ENCODE measurements at places on chromosomes 4 and X. TPM values are rescaled to one million over a fixed set of nuclear protein-coding genes. Genes with fewer than 3 reads are reported as not detected.

The SPOCK3 gene
- polyA plus RNA-seq, result 0.11 TPM

DNA sequence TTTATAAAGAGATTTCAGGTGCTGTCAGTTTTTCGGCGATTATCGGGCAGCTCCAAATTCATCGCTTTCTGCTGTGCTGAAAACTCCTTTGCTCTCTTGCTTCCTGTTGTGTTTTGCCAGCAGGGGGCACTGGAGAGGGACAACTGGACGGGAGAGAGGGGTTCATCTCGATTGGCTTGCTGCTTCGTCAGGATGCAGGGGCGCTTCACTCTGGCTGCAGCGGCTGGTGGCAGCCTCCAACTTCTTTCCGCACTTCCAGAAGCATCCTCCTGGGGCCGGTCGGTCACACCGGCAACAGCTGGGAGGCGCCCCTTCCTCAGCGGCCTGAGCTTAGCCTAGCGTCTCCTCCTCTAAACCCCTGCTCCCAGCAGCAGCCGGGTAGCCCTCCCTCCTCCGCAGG lies 29.5 kb downstream of the MSL3 start:
- DNase-seq, result peak; percentile 77

- no peak for DNase-seq
Measured at GRCh38 chr4:139736274-139736660, 70.6 kb downstream of the MGST2 start.

DNA sequence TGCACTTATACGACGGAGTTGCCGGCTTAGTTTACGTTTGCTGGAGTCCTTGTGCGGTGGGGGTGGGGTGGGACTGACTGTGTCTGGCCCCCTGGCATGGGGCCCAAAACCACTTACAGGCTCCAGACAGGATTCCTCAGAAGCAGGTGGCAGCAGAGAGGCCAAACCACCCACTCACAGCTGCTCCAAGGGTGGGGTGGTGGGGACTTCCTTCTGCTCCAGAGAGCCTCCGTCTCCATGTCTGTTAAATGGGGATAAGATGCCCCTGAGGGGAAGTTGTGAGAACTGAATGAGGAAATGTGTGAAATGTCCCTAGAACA lies 36.7 kb downstream of the PSAPL1 start:
- DNase-seq, result no peak
